ENCODE measurements at places on chromosomes 1 and 21. TPM values are rescaled to one million over a fixed set of nuclear protein-coding genes. Genes with fewer than 3 reads are reported as not detected.

Gene LRRIQ3
- 5.0 TPM for polyA plus RNA-seq

Gene PDE4B
- 9.7 TPM for polyA plus RNA-seq

Gene HAX1
- polyA plus RNA-seq, result 84.4 TPM

Gene OR11L1
- not detected for polyA plus RNA-seq

Gene KIF14
- polyA plus RNA-seq, result 7.4 TPM

All from right renal pelvis (tissue), 4 donors.